ENCODE measurements at places on chromosomes 11 and 22. TPM values are rescaled to one million over a fixed set of nuclear protein-coding genes. Genes with fewer than 3 reads are reported as not detected.

SFI1 gene
- 28.6 TPM for total RNA-seq

ALKBH3 gene
- 54.0 TPM for total RNA-seq

GUCY1A2 gene
- total RNA-seq: 1.7 TPM

TMPRSS5 gene
- under 0.01 TPM for total RNA-seq

ASRGL1 gene
- 1.00 TPM for total RNA-seq

ZNF280B gene
- 1.1 TPM for total RNA-seq

PDE3B gene
- total RNA-seq: 2.7 TPM

BBOX1 gene
- total RNA-seq: not detected

CHRM1 gene
- not detected for total RNA-seq

CCDC88B gene
- total RNA-seq: 1.9 TPM

RSF1 gene
- total RNA-seq: 49.2 TPM

FIBIN gene
- 65.4 TPM for total RNA-seq

Measured in uterine smooth muscle cell (primary cell).